Activated T-cell treated with anti-CD3 and anti-CD28 coated beads, Interleukin-2, amount 50 U/mL, for 72 hours (primary cell): ENCODE measurements at places on chromosomes 7 and 10. TPM values are rescaled to one million over a fixed set of nuclear protein-coding genes. Genes with fewer than 3 reads are reported as not detected.

- no peak for DNase-seq
Observed at GRCh38 chr7:1809070-1809469, 139.0 kb downstream of the ELFN1 start.

DNA sequence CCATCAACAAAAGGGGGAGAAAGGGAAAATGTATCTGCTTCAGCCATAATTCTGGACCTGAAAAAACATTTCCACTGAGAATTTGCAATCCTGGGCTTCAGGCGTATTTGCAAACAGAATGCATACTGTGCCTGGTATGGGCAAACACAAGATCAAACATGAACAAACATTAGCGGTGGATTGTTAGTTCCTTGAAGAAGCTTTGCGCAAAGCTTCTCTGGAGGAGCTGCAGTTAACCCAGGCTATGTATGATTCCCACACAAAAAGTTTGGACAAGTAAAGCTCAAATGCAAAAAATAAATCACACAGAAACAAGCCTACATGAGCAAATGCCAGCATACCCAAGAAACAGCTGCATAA lies 20.4 kb upstream of the HILPDA start:
- DNase-seq, result no peak

DNA sequence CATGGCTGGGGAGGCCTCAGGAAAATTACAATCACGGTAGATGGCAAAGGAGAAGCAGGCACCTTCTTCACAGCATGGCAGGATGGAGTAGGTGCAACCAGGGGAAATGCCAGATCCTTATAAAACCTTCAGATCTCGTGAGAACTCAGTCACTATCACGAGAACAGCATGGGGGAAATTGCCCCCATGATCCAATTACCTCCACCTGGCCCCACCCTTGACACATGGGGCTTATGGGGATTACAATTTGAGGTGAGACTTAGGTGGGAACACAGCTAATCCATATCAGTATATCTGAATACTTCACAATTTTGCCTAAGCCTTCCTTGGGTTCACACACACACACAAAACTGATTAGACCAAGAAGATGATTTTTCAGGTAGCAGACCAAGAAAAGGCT lies 145.1 kb upstream of the COL1A2 start:
- no peak for DNase-seq

- DNase-seq, result no peak
Observed at GRCh38 chr7:159103382-159104187, 41.1 kb downstream of the VIPR2 start.

- DNase-seq, result no peak
Observed at GRCh38 chr10:119149729-119150128, 15.8 kb downstream of the SFXN4 start.

GRCh38 chr10:98370831-98371820 lies 43.9 kb downstream of the PYROXD2 start:
- no peak for DNase-seq

- DNase-seq, result no peak
Observed at GRCh38 chr10:72765051-72765745, 73.3 kb downstream of the MCU start.

DNA sequence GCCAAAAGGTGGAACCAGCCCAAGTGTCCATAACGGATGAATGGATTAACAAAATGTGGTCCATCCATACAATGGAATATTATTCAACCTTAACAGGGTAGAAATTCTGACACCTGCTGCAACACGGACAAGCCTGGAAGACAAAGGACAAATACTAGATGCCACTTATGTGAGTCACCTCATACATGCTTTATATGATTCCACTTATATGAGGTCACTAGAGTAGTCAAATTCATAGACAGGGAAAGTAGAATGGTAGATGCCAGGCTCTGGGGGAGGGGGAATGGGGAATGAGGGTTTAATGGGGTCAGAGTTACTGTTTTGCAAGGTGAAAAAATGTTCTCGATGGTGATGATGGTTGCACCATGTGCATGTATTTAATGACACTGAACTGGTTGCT lies 34.0 kb upstream of the CYTH3 start:
- DNase-seq, result no peak

GRCh38 chr10:75104842-75105241 lies 6.6 kb upstream of the SAMD8 start:
- DNase-seq, result no peak

- DNase-seq, result no peak
Observed at GRCh38 chr7:92739091-92739490, 97.3 kb downstream of the CDK6 start.

GRCh38 chr7:143385891-143386781 lies 5.0 kb downstream of the ZYX start:
- no peak for DNase-seq

- DNase-seq, result no peak
Observed at GRCh38 chr7:135206941-135207391, 4.4 kb downstream of the WDR91 start.

- no peak for DNase-seq
Observed at GRCh38 chr10:70289739-70290138, 5.9 kb upstream of the NPFFR1 start.

DNA sequence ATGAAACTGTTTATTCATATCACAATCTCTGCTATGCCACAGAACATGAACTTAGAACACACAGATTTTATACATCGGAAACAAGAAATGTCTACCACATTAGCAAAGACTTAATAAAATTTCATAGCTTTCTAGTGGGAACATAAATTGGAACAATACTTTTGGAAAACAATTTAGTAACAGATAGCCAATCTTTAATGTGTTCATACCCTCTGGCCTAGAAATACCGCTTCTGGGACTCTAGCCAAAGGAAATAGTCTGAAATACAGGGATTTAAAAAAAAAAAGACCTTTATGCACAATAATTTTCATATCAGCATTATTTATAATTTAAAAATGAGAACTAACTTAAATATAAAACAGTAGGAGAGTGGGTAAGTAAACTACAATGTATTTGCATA lies 168.5 kb downstream of the PLXNA4 start:
- DNase-seq, result no peak

CHST15 gene
- 2.4 TPM for total RNA-seq

PCLO gene
- total RNA-seq, result 0.22 TPM

H2BK1 gene
- total RNA-seq, result 4.4 TPM

EPHA1 gene
- total RNA-seq, result 2.2 TPM

NUTM2A gene
- total RNA-seq, result 0.35 TPM

SUN3 gene
- 0.99 TPM for total RNA-seq

ITGB8 gene
- 0.02 TPM for total RNA-seq

HOXA5 gene
- not detected for total RNA-seq

SLC39A12 gene
- not detected for total RNA-seq

OR6B1 gene
- total RNA-seq, result not detected

CYP3A7 gene
- total RNA-seq, result not detected
